Omental fat pad (tissue), 4 donors: ENCODE measurements at places on chromosomes 3 and 15.

- DNase-seq = no peak
Measured at GRCh38 chr3:31230425-31231223, 302.1 kb upstream of the STT3B start.

- DNase-seq = no peak
Measured at GRCh38 chr15:32096916-32097617, 66.8 kb downstream of the CHRNA7 start.

DNA sequence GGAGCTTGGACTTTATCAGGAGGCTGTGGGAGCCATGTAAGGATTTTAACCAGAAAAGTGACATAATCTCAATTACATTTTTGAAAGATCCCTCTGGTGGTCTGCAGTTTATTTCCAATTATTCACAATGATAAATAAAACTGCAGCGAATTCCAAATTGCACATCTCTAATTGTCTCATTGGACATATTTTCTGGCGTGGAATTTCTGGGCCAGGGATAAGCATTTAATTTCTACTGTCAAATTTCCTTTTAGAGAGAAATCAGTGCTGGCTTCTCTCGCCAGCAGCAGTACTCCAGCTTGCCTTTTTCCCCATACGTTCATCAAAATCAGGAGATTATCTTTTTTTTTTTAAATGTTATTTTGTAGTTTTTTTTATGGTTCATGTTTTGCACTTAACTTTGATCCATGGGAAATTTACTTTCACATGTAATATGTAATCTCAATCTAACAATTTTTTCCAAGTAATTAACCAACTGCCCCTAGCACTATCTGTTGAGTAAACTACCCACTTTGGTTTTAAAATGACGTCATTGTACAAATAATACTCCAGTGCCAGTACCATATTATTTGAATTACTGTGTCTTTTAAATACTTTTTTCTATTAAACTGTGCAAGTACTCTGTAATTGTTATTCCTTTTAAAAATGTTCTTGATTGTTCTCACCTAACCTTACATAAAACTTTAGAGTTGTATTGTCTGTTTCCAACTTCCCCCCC is 251.8 kb downstream of the ADAMTSL3 start:
- DNase-seq = no peak

GRCh38 chr3:106839576-106840280 is 537.5 kb upstream of the CCDC54 start:
- no peak for DNase-seq

DNA sequence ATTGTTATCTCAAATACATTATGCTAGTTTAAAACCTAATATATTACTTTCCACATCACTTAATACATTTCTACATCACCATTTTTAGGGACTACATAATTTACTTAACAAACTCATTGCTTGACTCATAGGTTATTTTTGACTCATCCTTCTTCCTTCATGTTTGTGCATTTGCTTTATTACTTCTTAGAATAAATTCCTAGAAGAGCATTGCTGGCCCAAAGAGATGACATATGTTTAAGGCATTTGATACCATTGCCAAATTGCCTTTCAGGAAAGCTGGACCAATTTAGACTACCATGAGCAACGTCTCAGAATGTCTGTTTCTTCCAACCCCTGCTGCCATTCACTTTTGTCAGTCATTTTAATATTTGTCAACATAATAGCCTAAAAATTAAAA is 905.8 kb downstream of the IGSF11 start:
- no peak for DNase-seq

DNA sequence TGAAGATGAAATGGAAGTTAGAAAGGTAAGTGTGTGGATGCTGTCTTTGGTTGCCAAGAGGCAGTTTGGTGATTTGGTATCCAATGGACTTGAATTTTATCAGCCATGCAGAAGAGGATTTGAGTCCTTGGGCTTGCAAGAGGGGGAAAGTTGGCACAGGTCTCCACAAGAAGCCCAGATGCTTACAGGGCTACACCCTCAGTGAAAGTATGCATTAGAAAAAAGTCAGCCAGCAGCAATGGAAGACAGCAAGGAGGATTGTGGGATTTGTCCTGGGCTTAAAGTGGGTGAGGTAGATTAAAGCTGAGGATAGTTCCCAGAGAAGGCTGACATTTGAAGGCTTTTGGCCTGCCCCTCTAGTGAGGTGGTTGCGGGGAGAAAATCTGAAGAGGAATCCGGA is 17.0 kb downstream of the ZNF660 start:
- no peak for DNase-seq

DNA sequence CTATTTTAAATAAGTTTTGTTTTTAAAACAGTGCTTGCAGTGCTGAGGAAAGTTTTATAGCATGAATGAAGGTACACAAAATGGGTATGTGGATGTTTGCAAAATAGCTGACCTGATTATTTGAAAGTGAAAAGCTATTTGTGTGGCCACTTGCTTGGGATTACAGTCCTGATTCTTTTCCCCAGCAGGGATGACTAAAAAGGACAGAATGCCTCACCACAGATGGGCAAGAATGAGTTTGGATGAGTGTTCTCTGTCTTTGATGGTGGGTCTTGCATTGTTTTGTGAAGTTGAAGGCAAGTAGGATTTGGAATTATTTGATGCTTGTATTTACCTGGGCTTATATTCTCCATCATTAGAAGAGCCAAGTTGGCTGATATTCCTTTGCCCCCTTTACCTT is 48.8 kb upstream of the MEIS2 start:
- no peak for DNase-seq

DNA sequence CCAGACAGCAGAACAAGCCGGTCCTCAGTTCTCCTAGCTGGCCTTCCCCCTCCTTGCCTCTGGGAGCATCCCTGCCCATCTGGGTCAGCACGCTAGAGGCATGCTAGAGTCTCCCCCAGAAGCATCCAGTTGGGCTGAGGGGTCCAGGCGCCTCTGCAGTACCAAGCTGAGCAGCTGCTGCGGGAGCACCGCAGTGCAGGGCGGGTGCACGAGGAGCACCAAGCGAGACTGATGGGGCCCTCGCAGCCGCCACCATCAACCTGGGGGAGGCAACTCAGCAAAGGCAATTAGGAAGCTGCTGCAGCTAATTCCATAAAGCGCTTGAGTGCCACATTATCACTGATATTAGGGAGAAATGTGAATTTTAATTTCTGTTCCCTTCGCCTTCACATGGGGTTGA is 12.4 kb downstream of the CACNA2D3 start:
- no peak for DNase-seq

- DNase-seq = no peak
Measured at GRCh38 chr15:40928821-40929659, at the start of gene DLL4. TSS of gene DLL4 (plus strand) at chr15:40929340. CDS start at chr15:40929669, 329 bp downstream.

- no peak for DNase-seq
Measured at GRCh38 chr3:13460341-13460736, 19.8 kb upstream of the HDAC11 start.

DNA sequence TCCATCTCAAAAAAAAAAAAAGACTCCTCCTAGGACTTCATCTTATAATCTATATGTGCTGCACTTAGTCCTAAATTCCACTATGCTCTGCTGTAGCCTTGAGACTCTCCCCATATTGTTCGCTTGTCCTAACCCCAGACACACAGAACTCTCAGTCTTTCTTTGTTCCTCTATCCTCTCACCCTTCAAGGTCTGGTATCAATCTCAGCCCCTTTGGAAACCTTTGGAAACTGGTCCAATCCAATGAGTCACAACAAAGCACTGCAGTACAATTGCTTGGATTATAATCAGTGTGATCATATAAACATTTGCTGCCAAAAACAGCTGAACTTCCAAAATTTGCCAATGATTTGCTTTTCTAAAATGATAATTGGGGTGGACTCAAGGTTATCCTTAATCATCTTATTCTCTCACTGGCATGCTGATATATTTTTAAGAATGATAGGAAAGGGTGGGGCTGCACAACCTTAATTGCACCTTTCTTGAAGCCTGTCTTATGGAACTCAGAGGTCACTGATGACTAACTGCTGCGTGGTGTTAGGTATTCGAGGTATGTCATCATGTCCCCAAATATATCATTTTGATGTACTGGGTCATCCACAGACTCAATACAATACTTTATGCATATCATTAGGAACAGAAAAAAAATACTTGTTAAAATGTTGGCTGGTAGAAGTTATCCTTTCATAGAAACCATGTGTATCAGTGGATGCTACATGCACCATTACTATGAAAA is 756.7 kb downstream of the NR2F2 start:
- no peak for DNase-seq

DNA sequence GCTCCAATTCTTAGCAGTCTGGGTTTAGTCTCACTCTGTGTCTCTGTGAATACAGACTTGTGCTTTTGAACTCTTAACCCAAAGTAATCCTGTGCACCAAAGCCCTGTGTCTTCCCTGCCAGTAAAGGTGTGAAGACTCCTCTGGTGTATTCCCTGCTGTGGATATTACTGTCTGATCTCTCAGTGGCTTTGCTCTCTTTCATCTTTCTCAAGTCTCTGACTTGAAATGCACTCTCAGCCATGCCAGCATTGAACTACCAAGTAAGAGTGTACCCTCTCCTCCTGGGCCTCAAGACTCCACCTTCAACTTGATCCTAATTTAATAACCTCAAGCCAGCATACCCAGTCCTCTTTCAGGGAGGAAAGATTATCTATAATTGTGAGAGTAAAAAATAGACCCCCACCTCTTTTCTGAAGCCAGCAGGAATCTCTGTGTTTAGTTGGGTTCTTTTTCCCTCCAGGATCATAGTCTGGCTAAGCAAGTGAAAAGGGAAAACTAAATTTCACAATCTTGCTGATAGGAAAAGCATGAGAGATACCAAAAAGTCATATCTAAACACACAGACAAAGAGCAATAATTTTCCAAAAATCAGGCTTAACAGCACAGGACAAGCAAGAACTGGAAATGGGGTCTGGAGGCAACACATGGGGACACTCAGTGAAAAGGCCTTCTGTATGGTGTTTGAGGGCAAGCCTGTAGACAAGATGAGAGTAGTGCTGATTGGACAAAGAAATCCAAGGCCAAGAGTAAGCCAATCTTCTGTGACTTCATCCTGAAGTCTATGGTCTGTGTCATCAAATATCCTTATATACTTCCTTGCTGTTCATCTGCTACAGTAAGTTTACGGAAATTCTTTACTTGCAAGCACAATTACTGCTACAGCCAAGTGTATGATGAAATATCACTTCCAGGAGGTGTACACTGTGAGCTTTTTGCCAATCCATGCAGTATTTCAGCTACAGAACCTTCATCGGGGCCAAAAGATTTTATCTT is 296.1 kb upstream of the TGFBR2 start:
- no peak for DNase-seq

- DNase-seq = no peak
Measured at GRCh38 chr3:133525435-133525834, 48.1 kb upstream of the CDV3 start.

- DNase-seq = no peak
Measured at GRCh38 chr3:99637368-99638111, 854 bp upstream of the COL8A1 start.

- no peak for DNase-seq
Measured at GRCh38 chr3:193297421-193297820, 56.4 kb downstream of the PLAAT1 start.

- no peak for DNase-seq
Measured at GRCh38 chr3:129428007-129428375, 445 bp downstream of the EFCAB12 start.

DNA sequence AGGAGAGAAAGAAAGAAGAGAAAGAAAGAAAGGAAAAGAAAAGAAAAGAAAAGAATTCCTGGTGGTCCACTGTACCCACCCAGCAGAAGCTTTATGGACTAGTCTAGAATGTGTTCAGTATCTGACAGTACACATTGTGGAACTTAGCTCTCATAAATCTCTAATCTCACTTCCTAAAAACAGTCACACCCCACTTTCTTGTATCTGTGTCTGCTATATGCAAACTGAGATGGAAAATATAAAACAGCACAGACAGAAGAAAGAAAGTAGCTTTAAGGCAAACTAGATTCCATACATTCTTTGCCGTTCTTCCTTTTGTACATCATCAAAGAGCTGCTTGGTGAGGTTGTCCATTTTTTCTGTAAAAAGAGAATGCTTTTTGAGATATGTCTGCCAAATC is 41.1 kb upstream of the GNB5 start:
- DNase-seq = no peak

- DNase-seq = no peak
Measured at GRCh38 chr3:112437146-112438022, 61.9 kb downstream of the BTLA start.

DNA sequence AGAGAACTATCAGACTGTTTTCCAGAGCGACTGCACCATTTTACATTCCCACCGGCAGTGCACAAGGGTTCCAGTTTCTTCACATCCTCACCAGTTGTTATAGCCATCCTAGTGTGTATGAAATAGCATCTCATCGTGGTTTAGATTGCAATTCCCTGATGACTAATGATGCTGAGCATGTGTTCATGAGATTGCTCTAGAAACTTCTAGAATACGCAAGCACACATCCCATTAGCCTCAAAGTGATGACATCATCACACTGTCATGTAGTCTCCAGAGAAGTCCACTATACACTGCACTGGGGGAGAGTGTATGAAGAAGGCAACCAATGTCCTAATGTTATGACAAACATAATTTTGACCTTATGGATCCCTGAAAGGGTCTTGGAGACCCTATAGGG is 30.1 kb downstream of the FBLN2 start:
- DNase-seq = no peak

DNA sequence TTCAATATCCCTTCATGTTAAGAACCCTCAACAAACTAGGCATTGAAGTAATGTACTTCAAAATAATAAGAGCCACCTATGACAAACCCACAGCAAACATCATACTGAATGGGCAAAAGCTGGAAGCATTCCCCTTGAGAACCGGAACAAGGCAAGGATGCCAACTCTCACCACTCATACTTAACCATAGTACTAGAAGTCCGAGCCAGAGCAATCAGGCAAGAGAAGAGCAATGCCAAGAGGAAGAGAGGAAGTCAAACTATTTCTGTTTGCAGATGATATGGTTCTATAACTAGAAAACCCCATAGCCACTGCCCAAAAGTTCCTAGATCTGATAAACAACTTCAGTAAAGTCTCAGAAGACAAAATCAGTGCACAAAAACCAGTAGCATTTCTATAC is 161.9 kb downstream of the UBE2E2 start:
- no peak for DNase-seq

GRCh38 chr3:111568911-111569310 is 26.2 kb downstream of the ZBED2 start:
- no peak for DNase-seq

- no peak for DNase-seq
Measured at GRCh38 chr15:41394924-41395323, 7.4 kb downstream of the NDUFAF1 start.

DNA sequence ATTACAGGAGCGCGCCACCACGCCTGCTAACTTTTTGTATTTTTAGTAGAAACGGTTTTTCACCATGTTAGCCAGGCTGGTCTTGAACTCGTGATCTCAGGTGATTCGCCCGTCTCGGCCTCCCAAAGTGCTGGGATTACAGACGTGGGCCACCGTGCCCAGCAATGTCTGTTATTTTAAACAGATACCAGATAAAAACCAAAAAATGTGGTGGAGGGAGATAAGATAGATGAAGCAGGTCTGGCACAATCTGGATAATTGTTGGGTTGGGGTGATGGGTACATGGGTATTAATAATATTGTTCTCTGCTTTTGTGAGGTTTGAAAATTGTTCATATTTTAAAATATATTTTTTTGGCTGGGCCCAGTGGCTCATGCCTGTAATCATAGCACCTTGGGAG is 4.7 kb downstream of the RNF111 start:
- DNase-seq = no peak

GRCh38 chr15:64695561-64695992 is 79.8 kb downstream of the RBPMS2 start:
- DNase-seq = no peak

- no peak for DNase-seq
Measured at GRCh38 chr3:134317106-134317947, 56.9 kb downstream of the AMOTL2 start.
